GM23248 (cell line): ENCODE measurements at places on chromosomes 11 and 22.

- DNase-seq, result no peak
Measured at GRCh38 chr22:21970037-21970799, 12.4 kb downstream of the TOP3B start.

GRCh38 chr22:47245786-47246185, 483.3 kb downstream of the TBC1D22A start:
- DNase-seq, result no peak

- no peak for DNase-seq
Measured at GRCh38 chr11:22194306-22194705, 1.4 kb downstream of the ANO5 start.

DNA sequence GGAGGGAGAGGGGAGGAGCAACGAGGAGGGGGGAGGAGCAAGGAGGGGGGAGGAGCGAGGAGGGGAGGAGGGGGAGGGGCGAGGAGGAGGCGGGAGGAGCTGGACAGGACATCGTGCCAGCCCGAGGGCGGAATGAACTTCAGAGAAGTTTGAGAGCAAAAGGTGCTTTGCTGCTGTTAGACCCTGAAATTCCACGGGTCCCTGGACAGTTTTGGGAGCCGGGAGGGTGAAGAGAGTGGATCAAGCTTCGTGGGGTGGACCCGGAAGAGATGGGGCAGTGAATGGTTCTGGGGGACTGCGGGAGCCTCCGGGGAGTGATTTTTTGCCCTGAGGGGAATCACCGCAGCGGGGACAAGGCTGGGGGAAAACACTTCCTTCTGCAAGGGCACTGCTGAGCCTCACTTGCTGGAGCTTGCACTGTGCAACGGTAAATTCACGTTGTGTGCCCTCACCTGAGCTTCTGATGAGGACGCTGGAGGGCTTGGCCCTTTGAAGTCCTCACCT, 10.7 kb upstream of the NLRP6 start:
- DNase-seq, result peak; percentile 29

GRCh38 chr11:71538666-71538990, 803 bp downstream of the KRTAP5-8 start:
- DNase-seq, result no peak

DNA sequence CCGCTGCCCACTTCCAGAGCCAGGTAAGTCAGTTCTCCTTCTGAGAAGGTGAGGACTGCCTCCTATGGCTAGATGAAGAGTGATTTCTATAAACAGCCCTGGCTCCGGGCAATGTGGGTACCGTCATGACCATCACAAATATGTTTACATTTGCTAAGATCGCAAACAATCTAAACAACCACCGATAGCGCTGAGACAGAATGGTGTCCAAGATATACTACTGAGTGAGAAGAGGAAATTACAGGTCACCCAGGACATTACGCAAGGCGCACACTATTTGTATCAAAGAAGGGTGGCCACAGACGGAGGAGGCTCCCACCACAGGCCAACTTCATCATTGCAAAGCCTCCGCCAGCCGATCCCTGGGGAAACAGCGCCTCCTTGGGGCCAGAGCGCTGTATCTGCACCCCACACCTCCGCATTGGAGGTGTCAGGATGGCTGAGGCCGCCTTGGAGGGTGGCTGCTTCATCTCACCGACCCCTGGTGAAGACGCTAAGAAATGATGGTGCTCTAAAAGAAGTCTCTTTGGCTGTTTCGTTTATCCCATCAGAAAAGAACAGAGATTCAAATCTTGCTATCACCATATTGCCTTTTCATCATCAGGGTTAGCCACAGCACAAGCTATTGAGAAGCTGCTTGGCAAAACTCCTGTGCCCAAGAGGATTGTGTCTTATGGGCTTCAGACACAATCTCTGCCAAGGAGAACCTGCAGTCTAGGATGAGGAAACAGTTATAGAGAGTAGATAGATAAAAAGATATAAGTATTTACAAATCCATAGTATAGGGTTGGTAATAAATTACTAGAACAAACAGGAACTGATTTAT, 12.3 kb upstream of the ASRGL1 start:
- peak; percentile 53 for DNase-seq

- DNase-seq, result peak; percentile 32
Measured at GRCh38 chr11:68798221-68798813, 43.4 kb downstream of the CPT1A start.

GRCh38 chr22:48337957-48338792, 1489.5 kb downstream of the BRD1 start:
- DNase-seq, result no peak

GRCh38 chr11:95727111-95727510, 62.5 kb downstream of the FAM76B start:
- DNase-seq, result no peak

- no peak for DNase-seq
Measured at GRCh38 chr11:17552041-17552355, 4.9 kb downstream of the OTOG start.

DNA sequence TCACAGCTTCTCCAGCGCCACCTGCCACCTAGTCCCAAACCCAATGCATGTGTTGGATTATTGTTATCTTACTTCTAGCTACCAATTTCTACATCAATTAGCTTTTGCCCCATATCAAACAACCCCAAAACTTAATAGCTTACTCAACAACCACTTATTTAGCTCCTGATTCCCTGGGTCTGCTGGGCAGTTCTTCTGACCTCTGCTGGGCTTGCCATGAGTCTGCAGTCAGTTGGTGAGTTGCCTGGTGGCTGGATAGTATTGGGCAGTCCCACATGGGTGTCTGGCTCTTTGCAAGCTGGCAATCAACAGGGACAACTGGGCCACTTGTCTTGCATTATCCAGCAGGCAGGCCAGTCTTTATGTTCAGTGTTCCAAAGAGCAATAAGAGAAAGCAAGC, 13.6 kb upstream of the MS4A15 start:
- no peak for DNase-seq

DNA sequence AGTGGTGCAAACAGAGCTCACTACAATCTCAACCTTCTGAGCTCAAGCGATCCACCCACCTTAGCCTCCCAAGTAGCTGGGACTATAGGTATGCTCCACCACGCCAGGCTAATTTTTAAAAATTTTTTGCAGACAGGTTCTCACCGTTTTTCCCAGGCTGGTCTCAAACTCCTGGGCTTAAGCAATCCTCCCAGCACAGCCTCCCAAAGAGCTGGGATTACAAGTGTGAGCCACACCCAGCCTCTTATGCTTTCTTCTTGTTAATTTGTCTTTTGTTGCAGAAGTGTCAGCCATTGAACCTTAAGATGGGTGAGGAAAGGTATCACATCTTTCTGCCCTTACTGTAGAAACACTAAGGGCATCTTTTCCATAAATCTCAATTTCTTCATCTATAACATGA, 34.9 kb downstream of the DENND5A start:
- peak; percentile 39 for DNase-seq

DNA sequence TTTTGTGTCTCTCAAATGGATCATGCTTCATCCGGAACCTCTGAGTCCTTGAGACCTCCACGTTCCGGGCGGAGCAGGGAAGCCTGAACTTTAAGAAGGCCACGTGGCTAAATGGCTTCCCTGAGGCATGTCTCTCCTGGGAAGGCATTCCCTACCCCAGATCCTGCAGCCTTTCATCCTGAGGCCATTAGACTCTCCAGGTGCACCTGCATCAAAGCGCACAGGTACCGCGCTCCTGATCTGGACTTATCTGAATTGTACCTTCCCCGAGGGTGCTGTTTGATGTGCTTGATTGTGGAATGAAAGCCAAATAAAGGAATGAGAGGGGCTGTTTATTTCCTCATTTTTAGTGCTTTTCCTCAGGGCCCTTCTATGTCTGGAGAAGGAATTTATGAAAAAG, 22.5 kb downstream of the C22orf31 start:
- DNase-seq, result no peak

GRCh38 chr11:69650081-69650831, 9.3 kb downstream of the CCND1 start:
- DNase-seq, result peak; percentile 41

DNA sequence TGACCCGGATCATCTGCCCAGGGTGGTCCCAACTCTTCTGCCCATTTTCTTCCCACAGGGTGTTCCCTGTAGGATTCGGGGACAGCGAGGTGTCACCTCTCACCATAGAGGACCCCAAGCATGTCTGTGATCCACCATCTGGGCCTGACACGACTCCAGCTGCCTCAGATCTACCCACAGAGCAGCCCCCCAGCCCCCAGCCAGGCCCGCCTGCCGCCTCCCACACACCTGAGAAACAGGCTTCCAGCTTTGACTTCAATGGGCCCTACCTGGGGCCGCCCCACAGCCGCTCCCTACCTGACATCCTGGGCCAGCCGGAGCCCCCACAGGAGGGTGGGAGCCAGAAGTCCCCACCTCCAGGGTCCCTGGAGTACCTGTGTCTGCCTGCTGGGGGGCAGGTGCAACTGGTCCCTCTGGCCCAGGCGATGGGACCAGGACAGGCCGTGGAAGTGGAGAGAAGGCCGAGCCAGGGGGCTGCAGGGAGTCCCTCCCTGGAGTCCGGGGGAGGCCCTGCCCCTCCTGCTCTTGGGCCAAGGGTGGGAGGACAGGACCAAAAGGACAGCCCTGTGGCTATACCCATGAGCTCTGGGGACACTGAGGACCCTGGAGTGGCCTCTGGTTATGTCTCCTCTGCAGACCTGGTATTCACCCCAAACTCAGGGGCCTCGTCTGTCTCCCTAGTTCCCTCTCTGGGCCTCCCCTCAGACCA, 24.0 kb downstream of the CSF2RB start:
- no peak for DNase-seq

DNA sequence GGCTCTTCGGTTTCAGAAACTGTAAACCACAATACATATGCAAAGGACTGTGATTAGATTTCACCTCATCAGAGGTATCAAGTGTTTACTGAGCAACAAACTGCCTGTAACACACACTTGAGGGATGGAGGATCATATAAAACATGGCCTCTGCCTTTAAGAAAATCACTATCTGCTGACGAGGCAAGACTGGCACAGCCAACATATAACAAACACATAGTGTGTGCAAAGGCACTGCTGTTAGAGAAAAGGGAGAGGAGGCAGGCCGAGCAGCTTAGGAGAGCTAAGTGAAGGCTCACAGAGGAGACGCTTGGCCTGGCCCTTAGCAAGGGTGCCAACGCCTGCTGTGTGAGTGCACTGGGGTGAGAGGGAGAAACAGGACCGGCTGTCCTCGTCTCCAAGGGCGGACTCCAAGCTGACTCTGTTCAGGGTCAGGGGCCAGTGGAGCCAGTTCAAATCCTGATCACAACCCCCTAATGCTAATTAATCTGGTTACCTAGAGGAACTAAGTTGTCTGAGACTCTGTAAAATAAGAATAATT, 48.2 kb downstream of the LRFN4 start:
- DNase-seq, result no peak

GRCh38 chr11:93484716-93485115, 58.5 kb downstream of the SMCO4 start:
- peak; percentile 19 for DNase-seq

DNA sequence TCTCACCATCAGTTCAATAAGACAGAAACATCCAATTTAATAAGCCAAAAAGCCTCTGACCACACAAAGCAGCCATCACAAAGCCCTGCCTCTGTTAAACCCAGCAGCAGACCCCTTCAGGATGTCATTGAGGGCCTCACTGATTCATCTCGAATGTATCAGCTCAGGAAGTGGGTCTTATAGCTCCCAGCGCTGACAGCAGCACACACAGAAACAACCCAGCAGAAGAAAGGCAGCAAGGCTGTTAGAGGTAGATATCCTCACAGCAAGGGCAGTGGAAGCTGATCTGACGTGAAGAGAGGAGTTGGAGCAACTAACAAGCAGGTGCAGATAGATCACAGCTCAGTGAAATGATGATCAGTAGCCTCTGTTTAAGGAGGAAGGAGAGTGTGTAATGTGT, 86.2 kb upstream of the NCAM1 start:
- DNase-seq, result no peak

GRCh38 chr11:16007514-16007913, 348.8 kb downstream of the SOX6 start:
- DNase-seq, result no peak

- DNase-seq, result no peak
Measured at GRCh38 chr11:98069861-98070260, 950.9 kb upstream of the CNTN5 start.

DNA sequence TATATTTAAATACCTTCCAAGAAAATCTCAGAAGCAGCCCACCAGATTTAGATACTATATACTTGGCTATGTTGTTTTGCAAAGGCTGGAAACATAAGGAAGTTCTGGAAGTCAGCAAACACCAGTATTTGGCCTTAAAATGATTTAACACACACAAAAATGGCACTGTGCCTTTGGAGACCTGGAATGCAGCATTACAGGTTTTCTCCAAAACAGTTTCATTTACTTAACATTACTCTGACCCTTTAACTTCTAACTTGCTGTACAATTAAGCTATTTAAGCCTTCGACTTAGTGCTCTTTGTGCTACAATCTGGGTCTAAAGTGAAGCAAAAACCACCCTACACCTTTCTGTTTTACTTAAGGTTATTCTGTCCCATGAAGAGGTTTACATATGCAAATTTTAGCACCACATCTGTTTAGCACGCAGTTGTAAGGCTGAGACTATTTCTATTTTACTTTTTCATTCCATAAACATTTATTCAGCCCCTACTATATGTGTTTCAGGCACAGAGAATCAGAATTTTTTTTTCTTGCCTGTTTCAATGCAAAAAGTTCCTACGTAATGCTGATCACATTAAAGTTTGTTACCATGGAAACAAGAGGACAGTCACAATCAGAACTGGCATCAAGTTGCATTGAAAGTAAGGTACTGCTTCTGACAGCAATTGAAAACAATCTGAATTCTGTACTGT, 70.3 kb downstream of the MAML2 start:
- peak; percentile 53 for DNase-seq

GRCh38 chr22:33582822-33583400, 337.4 kb downstream of the LARGE1 start:
- DNase-seq, result no peak

GRCh38 chr22:41238570-41239442, 1.9 kb downstream of the CHADL start:
- no peak for DNase-seq

GRCh38 chr11:1338201-1339065, 29.0 kb upstream of the TOLLIP start:
- no peak for DNase-seq

DNA sequence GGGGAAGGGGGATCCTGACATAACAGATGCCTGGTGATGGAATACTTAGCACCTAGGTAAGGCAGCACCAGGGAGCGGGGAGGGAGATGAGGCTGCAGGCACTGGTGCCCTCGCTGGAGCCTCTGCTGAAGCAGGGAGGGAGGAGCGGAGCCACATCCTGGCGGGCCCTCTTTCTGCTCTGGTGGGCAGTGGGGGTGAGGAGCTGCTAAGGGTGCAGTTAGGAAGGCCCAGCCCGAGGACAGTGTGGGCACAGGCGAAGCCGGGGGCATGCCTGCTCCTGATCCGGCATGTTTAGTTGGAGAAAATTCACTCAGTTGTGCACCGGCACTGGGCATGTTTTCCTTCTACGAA, 83.9 kb downstream of the MED15 start:
- DNase-seq, result no peak
